ENCODE measurements at places on chromosomes 3 and 15.

DNA sequence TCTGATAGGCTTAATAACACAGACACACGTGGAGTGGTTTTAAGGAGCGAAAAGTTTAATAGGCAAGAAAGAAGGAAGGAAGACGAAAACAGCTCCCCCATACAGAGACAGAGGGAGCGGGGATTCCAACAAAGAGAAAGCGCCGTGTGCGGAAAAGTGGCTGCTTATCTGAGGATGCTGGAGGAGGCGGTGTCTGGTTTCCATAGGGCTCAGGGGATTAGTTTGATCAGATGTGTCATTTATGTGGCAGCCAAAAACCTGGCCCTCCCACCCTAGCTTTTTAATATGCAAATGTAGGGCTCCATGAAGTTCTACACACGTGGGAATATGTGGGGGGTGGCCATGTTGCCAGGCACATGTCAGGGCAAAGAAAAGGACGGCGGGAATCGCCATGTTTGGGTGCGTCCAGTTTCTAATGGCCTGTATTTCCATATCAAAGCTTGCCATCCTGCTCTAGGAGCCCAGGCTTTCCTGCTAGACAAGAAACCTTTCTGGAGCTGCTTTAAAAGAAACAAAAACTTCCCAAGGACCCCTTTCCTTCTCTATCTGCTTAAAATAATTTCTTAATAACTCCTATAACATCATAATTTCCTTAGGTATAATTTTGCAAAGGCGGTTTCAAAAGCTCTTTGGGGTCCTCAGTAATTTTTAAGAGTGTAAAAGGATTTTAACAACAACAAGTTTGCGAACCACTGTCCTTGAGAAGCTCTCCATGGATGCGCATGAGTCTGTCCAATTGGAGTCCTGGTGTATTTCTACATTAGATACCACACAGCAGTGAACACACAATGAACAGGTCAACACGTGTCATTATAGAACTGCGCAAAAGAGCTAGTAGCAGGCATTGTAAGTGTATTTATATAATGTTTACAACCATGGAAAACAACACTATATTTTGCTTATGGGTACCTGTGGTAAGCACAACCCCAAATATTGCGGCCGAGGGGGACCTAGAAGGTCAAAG lies 622 bp upstream of the ZNF589 start:
- DNase-seq: no peak

DNA sequence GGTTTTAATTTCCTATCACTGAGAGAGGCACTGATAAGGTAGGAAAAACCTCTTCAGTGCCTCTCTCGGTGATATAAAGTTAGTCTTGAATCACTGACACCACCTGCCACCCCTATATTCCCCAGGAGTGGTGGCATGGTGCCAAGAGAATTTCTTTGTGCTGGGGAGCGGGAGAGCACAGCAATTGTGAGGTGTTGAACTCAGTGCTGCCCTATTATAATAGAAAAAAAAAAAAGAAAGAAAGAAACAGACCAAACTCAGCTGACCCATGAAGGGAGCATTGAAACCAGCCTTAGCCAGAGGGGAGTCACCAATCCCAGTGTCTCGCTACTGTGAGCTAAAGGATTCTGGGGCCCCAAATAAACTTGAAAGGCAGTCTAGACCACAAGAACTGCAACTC lies 201.4 kb upstream of the STT3B start:
- no peak for DNase-seq

- DNase-seq: no peak
These were observed 35.1 kb upstream of the FRMD4B start for GRCh38 chr3:69420781-69421520.

DNA sequence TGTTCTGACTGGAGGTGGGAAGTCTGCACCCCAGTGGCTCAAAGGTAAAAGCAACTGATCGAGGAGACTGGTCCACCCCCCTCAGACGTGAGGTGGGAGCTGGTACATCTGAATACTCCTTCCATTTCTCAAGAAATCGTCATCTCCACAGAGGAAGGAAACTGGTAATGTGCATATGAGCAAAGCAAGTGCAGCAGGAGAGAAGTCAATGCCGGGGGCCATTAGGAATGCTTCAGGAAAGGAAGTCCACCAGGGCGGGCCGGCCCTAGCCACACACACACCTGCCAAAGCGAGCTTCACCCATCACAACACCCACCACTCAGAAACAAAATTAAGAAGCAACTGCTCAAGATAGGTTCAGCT lies 8.5 kb downstream of the TBC1D2B start:
- DNase-seq: no peak

DNA sequence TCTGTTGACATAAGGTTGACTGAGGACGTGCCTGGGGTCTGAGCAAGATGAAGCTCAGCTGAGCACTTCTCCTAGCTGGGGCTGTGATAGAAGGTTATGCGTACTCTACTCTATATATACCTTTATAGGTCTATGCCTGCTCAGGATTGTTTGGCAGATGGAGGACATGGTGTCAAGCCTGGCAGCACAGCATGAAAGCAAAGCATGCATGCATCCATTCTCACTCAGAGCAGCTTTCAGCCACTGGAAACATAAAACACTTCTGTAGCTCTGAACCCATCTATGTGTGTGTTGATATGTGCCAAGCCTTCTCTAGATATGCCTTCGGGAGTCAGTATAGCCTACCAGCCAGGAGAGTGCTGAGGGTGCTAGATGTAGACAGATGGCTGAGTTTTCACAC lies 142.3 kb upstream of the NUDT16 start:
- DNase-seq: no peak

DNA sequence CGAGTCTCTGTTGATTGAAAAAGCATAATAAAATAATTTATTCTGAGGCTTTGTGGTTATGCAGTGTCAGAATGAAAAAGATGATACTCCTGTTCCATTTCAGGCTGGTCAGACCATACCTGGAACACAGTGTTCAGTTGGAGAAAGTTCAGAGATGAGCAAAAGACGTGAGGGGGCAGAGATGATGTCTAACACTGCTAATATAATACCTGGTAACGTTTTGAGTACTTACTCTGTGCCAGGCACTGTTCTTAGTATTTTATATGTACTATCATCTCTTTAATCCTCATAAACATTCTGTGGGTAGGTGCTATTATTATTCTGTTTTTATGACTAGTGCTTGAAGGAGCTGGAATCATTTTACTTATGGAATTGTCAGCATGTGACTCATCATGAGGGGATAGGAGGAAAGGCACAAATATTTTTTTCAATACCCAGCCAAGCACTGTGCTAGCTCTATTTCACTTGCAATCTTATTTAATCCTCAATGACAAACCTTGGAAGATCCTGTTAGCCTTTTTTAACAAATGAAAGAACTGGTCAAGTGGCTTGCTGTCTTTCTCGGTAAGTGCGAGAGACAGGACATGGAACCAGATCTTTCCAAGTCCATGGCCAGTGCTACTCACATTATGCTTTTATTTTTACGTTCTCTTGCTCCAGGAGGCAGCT lies 31.8 kb downstream of the IQGAP1 start:
- no peak for DNase-seq

Measured in activated CD4-positive, CD25-positive, alpha-beta regulatory T cell (primary cell).